ENCODE measurements at places on chromosomes 6 and 20.

DNA sequence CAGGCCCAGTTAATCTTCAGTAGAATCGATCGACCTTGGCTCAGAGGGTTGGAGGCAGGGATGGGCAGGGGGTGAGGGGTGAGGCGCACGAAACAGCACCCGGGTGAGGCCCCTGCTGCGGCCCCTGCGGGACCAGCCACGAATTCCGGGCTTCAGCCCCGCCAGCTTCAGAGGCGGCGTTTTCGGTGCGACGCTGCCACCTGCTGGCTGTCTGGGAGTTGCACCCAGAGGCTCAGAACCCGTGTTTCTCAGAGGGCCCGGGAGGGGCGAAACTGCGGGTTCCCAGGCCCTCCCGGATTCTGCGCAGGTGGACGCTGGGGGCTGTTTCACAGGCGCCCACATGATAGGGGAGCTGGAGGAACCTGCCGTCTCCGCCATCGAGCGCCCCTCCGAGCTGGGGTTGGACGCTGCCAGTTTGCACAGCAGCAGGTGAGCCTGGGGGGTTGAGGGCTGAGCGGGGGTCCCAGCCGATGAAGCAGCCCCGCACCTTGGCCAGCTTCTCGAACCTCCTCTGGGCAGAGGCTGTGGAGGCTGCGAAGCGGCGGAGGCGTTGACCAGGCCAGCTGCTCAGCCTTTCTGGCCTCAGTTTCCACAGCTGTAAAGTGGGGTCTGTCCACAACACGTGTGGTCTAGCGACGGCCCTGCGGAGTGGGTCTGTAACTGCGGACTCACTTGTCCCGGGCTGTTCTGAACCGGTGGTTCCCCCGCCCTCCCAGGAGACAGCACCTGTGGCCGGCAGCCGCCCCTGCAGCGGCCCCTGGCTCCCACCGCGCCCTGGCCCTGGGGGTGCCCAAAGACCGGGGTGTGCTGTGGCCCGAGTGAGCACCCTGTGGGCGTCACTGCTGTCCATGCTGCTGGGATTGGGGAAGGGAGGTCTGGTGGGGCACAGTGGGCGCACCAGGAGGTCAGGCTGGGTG, 2.5 kb upstream of the BHLHE23 start:
- H3K4me3 ChIP-seq: peak overlapping the region; percentile 41
- H3K27ac ChIP-seq: no peak overlapping the region
- DNase-seq: peak; percentile 91

- H3K4me1 ChIP-seq: peaks cover 49% of the 10 kb centered on the region
- H3K27me3 ChIP-seq: no peaks in the 10 kb centered on the region
- no peak overlapping the region for H3K27ac ChIP-seq
- peaks cover 68% of the 10 kb centered on the region for H3K36me3 ChIP-seq
- DNase-seq: no peak
These were observed 5.6 kb downstream of the PLAGL2 start for GRCh38 chr20:32201977-32202363.

DNA sequence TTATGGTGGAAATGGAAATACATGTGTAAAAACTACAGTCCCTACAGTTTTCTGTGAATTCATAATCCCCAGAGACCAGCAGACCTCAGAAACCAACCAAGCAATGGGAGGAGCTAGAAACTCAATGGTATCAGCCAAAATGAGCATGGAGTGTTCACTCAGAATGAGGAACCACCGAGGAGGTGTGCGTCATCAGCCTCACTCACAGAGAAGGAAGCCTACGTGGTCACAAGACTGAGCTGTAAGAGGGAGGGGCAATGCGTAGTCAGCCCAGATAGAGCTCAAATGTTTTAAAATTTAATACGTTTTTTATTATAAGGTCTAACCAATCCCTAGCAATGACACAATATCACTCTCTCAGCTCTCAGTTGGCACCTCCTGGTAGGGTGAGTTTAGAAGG, 17.4 kb downstream of the MYLK4 start:
- H3K4me1 ChIP-seq: no peaks in the 10 kb centered on the region
- no peak for DNase-seq
- no peak overlapping the region for H3K4me3 ChIP-seq
- H3K27ac ChIP-seq: no peak overlapping the region
- H3K27me3 ChIP-seq: no peaks in the 10 kb centered on the region
- H3K36me3 ChIP-seq: no peaks in the 10 kb centered on the region

DNA sequence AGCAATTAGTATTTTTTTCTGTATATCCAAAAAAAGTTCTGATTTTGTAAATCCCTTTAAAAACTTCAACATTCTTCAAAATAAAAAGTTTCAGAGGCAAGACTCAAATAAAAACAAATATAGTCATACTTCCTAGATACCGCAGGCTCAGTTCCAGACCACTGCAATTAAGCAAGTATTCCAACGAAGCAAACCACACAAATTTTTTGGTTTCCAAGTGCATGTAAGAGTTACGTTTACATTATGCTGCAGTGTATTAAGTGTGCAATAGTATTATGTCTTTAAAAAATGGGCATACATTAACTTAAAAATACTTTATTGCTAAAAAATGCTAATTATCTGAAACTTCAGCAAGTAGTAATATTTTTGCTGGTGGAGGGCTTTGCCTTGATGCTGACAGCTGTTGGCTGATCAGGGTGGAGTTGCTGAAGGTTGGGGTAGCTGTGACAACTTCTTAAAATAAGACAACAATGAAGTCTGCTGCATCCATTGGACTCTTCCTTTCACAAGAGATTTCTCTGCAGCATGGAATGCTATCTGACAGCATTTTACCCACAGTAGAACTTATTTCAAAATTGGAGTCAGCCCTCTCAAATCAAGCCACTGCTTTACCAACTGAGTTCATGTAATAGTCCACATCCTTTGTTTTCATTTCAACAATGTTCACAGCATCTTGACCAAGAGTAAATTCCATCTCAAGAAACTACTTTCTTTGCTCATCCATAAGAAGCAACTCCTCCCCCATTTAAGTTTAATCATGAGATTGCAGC, 46.0 kb downstream of the PHIP start:
- H3K27me3 ChIP-seq: no peaks in the 10 kb centered on the region
- peaks cover 22% of the 10 kb centered on the region for H3K36me3 ChIP-seq
- H3K4me3 ChIP-seq: no peak overlapping the region
- no peak overlapping the region for H3K27ac ChIP-seq
- no peaks in the 10 kb centered on the region for H3K4me1 ChIP-seq
- no peak for DNase-seq

- H3K36me3 ChIP-seq: no peaks in the 10 kb centered on the region
- no peaks in the 10 kb centered on the region for H3K4me1 ChIP-seq
- no peak for DNase-seq
- H3K27me3 ChIP-seq: no peaks in the 10 kb centered on the region
- H3K4me3 ChIP-seq: no peak overlapping the region
These were observed 125.6 kb downstream of the TSHZ2 start for GRCh38 chr20:53097791-53098190.

DNA sequence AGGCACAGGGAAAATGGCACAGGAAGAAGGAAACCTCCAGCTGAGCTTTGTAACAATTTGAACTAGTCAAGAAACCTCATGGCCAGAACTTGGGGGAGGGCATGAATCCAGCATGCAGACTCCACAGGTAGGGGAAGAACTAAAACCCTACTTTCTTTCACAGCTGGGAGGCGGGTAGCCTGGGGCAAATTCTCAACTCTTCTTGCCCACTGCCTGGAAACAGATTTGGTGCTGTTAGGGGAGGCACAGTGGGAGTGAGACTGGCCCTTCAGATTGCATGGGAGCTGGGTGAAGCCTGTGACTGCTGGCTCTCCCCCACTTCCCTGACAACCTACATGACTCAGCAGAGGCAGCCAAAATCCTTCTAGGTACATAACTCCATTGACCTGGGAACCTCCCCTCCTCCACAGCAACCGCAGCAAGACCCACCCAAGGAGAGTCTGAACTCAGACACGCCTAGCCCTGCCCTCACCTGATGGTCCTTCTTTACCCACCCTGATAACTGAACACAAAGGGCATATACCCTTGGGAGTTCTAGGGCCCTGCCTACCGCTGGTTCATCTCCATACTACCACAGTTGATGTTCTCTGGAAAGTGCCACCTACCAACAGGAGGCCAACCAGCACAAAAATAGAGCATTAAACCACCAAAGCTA, 37.2 kb upstream of the TRIM27 start:
- H3K27me3 ChIP-seq: peaks cover 4% of the 10 kb centered on the region
- no peaks in the 10 kb centered on the region for H3K4me1 ChIP-seq
- no peaks in the 10 kb centered on the region for H3K36me3 ChIP-seq
- DNase-seq: no peak
- H3K4me3 ChIP-seq: no peak overlapping the region

GRCh38 chr20:57717797-57718196, 8.0 kb upstream of the PMEPA1 start:
- H3K27me3 ChIP-seq: no peaks in the 10 kb centered on the region
- no peak overlapping the region for H3K27ac ChIP-seq
- peaks cover 13% of the 10 kb centered on the region for H3K4me1 ChIP-seq
- H3K36me3 ChIP-seq: no peaks in the 10 kb centered on the region
- H3K4me3 ChIP-seq: no peak overlapping the region
- no peak for DNase-seq

DNA sequence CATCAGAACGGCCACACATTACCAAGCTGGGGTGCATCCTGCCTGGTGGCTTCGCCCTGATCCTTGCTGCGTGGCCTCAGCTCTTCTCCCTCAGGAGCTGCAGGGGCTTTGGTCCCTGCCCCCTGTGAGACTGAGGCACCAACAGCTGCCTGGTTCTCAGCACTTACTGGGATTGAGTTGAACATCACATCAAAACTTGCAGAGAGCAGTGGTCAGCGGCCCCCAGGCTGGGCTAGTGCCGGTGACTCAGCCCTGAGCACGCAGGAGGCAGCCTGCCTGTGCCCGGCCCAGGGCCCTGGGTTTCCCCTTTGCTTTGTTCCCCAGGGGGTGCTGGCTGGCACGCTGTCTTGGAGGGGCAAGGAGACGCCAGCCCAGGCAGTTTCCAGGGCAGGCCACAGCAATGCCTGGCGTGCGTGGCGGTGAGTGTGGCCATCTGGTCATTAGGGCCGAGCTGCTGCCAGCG, 63.3 kb downstream of the DLL1 start:
- H3K4me3 ChIP-seq: no peak overlapping the region
- no peaks in the 10 kb centered on the region for H3K27me3 ChIP-seq
- H3K36me3 ChIP-seq: no peaks in the 10 kb centered on the region
- H3K27ac ChIP-seq: no peak overlapping the region

DNA sequence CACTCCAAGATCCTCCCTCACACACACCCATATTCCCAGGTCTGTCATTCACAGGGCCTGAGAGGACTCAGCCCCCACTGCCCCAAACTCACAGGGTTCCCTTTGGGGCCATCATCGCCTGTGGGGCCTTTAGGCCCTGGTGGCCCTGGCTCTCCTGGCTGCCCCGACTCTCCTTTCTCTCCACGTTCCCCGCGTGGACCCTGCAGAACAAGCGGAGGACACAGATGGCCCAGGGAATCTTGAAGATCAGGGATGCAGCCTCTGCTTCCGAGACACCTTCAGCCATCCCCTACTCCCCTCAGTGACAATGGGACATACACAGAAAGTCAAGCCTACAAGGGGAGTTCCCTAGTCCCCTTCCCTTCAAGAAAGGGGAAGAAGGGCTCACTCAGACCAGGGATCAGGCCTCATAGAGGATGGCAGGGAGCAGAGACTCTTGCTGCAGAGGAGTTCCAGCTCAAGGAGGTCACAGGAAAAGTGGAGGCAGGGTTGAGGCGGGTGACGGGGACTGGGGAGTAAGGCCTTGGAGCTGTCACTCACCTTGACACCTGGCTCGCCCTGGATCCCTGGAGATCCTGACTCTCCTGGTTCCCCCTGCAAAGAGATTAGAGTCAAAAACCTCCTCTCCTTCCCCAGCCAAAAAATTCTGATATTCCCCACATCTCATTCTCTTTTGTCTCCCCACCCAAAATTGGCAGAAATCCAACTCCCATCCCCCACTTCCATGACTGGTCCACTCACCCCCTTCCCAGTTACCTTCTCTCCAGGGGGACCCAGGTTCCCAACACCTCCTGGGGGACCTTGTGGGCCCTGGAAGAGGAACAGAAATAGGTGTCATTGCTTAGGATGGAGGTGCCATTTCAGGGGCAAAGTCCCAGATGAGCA, 22.7 kb downstream of the COL11A2 start:
- H3K36me3 ChIP-seq: no peaks in the 10 kb centered on the region
- H3K27me3 ChIP-seq: no peaks in the 10 kb centered on the region
- no peak for DNase-seq
- H3K4me3 ChIP-seq: no peak overlapping the region
- no peaks in the 10 kb centered on the region for H3K4me1 ChIP-seq
- H3K27ac ChIP-seq: no peak overlapping the region

DNA sequence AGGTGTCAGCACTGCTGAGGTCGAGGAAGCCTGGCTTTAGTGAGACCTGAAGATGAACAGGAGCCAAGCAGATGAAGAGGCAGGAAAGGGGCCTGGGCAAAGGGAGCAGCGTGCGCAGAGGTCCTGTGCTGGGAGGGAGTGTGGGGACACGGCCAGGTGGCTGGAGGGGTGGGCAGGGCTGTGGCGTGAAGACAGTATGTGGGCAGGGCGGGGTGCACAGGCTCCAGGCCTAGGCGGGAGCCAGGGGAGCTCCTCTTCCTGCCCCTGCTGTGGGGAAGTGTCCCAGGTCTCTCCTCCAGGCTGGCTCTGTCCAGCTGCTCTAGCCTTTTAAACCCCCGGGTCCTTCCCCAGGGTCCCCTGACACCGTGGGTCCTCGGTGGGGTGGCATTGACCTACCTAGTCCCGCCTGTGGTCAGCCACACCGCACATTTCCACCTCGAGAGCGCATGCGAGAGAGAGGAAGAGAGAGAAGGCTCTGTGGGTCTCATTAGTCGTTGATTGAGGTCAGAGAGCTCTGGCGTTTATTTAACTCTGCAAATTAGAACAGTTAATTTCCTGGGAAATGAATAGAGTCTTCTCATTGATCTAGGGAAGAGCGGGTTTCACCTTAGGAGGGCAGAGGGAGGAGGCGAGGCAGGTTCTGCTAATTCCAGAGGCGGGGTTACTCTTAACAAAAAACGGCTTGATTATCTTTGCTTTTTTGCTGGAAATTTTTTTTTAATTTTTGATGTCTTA, 68.8 kb downstream of the CDH4 start:
- no peaks in the 10 kb centered on the region for H3K4me1 ChIP-seq
- no peaks in the 10 kb centered on the region for H3K36me3 ChIP-seq
- no peak for DNase-seq
- no peaks in the 10 kb centered on the region for H3K27me3 ChIP-seq
- H3K27ac ChIP-seq: no peak overlapping the region

DNA sequence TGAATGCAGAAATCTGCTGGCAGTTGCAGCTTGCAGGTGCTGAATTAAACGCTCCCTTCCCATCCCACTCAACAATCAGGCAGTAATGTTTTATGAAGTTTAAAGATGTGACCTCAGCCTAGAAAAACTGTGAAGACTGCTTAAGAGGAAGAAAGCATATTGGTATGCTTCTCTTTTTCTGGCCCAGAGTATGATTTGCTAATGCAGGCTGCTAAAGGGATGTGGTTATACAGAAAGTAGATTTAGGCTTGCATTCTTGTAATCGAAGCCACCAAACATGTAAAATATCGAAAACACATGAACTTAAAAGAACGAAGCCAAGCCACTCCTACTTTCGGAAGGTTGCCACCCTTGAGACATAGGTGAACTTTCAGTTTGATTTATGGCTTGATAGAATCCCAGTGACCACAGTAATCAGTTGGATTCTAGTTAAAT, 40.7 kb downstream of the MAP3K5 start:
- peak overlapping the region; percentile 27 for H3K4me3 ChIP-seq
- peaks cover 71% of the 10 kb centered on the region for H3K4me1 ChIP-seq
- H3K27me3 ChIP-seq: no peaks in the 10 kb centered on the region
- peak overlapping the region; percentile 32 for H3K27ac ChIP-seq

All from CD4-positive, alpha-beta T cell (primary cell).